ENCODE measurements at places on chromosomes 2 and 18. TPM values are rescaled to one million over a fixed set of nuclear protein-coding genes. Genes with fewer than 3 reads are reported as not detected.

TNFRSF11A gene
- total RNA-seq = 6.2 TPM

DPP4 gene
- 85.9 TPM for total RNA-seq

UPP2 gene
- 2.4 TPM for total RNA-seq

DOK6 gene
- total RNA-seq = 15.8 TPM

PCARE gene
- total RNA-seq = 0.18 TPM

RAX gene
- not detected for total RNA-seq

IHH gene
- 1.5 TPM for total RNA-seq

CCDC85A gene
- 4.2 TPM for total RNA-seq

CREG2 gene
- total RNA-seq = 1.6 TPM

DSG2 gene
- total RNA-seq = 34.3 TPM

MRPL19 gene
- 71.9 TPM for total RNA-seq

RPL31 gene
- 1,192 TPM for total RNA-seq

IL1R2 gene
- 2.7 TPM for total RNA-seq

SP140 gene
- 0.47 TPM for total RNA-seq

TUBB8B gene
- total RNA-seq = not detected

ZNF385B gene
- total RNA-seq = 3.6 TPM

EPB41L3 gene
- 63.1 TPM for total RNA-seq

IGFBP5 gene
- 522 TPM for total RNA-seq

NOL4 gene
- total RNA-seq = 2.7 TPM

TTR gene
- total RNA-seq = 0.35 TPM

TRIM43 gene
- total RNA-seq = 0.18 TPM

PROM2 gene
- 34.7 TPM for total RNA-seq

CD28 gene
- 2.7 TPM for total RNA-seq

INO80B gene
- 22.7 TPM for total RNA-seq

LCT gene
- 0.06 TPM for total RNA-seq

LIMS3 gene
- total RNA-seq = 2.0 TPM

VWA3B gene
- 0.18 TPM for total RNA-seq

ABCB11 gene
- total RNA-seq = 0.06 TPM

PSMA8 gene
- not detected for total RNA-seq

CHST9 gene
- 1.6 TPM for total RNA-seq

PPP1R1C gene
- 1.7 TPM for total RNA-seq

CCNT2 gene
- total RNA-seq = 73.2 TPM

DSC2 gene
- 19.8 TPM for total RNA-seq

ITGA4 gene
- 51.7 TPM for total RNA-seq

GRB14 gene
- 19.0 TPM for total RNA-seq

ABCG8 gene
- 1.4 TPM for total RNA-seq

ABHD3 gene
- 19.7 TPM for total RNA-seq

ALLC gene
- not detected for total RNA-seq

EGR4 gene
- not detected for total RNA-seq

NRP2 gene
- 67.3 TPM for total RNA-seq

SPDYA gene
- 2.3 TPM for total RNA-seq

ST6GAL2 gene
- 21.7 TPM for total RNA-seq

CNTNAP5 gene
- total RNA-seq = 0.58 TPM
